ENCODE measurements at places on chromosomes 5 and 9. TPM values are rescaled to one million over a fixed set of nuclear protein-coding genes. Genes with fewer than 3 reads are reported as not detected.
A peak's percentile ranks its signal among the peaks of the same experiment; 100 is the strongest.

- no peak for DNase-seq
Observed at GRCh38 chr5:177547736-177548135, 6.6 kb downstream of the FAM193B start.

DNA sequence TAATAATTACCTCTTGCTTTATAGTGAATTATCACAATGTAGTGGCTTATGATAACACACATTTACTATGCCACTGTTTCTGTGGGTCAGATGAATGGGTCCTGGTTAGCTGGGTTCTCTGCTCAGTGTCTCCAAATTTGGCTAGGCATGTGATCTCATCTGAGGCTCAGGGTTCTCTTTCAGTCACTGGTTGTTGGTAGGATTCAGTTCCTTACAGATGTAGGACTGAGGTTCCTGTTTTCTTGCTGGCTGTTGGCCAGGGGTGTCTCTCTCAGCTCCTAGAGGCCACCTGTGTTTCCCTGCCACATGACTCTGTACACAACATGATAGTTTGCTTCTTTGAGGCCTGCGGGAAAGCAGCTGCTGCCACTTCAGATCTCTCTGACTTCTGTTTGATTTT lies 7.1 kb downstream of the NFX1 start:
- DNase-seq: peak; percentile 62

PCDHA9 gene
- total RNA-seq: 3.3 TPM

DNA sequence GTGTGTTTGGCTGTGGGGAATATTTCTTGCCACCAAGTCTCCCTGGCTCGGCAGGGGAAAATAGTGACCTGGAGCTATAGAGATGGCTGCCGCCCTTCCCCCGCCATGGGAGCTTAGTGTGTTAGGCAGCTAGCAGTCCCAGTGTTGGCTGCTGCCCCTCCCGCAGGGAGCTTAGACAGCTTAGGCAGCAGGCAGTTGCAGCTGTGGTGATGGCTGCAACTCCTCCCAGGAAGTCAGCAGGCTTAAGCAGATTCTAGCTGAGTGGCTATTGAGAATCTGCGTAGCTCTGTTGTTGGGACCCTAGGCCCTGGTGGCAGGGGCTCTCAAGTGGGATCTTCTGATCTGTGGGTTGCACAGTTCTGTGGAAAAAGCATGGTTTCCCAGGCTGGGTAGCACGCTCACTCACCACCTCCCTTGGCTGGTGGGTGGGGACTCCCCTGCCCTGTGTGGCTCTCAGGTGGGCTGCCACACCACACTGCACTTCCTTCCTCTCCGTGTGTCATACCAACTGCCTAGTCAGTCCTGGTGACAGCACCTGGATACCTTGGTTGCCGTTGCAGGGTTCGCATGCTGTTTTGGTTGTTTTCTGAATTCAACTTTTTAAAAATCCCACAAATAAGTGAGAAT lies 9.3 kb downstream of the OR1N2 start:
- peak; percentile 13 for DNase-seq

DNA sequence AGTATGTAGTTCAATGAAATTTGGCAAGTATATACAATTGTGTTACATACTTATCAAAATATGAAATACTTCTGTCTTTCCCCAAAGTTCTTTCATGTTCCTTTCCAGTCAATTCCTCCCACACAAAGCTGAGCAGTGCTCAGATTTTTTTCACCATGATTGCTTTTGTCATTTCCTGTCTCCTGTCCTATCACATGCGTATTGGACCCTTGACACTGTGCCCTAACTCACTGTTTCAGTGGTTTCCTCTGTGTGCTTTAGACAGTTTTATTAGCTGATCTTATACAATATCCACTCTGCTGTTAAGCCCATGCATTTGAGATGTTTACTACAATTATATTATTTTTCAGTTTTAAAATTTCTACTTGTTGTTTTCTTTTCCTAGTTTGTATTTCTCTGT lies 463.6 kb upstream of the MEF2C start:
- no peak for DNase-seq

GRCh38 chr5:126065061-126065460 lies 358.1 kb upstream of the GRAMD2B start:
- DNase-seq: no peak

TTC1 gene
- 50.0 TPM for total RNA-seq

PCDHGA1 gene
- total RNA-seq: not detected

SSBP2 gene
- total RNA-seq: 37.3 TPM

CDK5RAP2 gene
- total RNA-seq: 59.7 TPM

DNA sequence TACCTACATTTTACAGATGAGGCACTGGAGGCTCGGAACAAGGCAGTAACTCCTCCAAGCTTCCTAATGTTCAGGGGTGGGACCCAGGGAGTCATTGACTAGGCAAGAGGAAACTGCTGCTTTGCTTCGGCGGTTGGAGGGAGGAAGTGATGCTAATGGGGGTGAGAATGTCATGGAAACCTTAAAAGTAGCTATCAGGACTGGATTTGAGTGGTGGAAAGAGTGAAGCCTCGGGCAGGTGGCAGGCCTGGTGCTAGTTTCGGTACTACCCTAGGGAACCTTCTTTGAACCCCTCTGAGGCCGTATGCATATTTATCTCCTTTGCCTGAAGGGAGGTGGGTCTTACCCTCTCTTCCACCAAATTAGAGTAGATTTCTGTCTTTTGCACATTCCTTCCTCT lies 1.6 kb downstream of the BSPRY start:
- peak; percentile 48 for DNase-seq

- DNase-seq: peak; percentile 78
Observed at GRCh38 chr9:120477534-120478001, 102.4 kb downstream of the CDK5RAP2 start.

SLC25A2 gene
- not detected for total RNA-seq

DNA sequence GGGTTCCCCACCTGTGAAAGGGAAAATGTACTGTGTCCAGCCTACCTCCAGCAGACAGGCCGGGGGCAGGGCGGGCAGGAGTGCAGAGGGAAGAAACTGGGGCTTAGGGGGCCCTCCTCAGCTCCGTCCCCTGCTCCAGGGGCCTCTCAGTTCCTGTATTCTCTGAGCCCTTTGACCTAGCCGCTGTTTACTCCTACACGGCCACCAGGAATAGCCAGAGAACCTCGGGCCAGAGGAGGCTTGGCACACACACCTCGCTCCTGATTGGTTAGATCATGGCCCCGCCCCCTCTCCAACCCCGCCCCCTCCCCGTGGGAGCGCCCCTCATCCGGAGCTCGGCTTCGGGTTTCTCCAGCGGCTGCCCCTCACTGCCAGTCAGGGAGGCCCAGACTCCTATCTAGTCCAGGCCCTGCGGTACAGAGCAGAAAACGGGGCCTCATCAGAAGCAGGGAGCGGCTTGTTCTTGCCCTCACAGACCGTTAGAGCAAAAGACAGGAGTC lies 2.2 kb downstream of the ST6GALNAC6 start:
- peak; percentile 80 for DNase-seq

DNA sequence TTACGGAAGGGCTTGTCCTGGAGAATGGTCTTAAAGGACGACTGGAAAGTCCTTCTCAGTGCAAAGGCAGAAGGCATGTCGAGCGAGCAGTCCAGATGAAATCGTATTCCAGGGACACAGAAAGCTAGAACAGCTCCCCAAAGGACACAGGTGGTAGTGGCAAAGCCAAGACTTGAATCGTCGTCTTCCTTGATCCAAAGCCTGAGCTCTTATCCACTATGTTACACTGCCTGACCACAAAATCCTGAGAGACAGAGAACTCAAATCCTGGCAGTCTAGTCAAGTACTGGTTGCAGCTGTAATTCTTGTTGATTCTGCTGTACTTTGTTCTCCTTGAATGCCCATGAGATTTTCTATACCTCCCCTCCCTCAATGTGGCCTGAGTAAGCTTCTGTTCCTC lies 198.7 kb downstream of the TARS1 start:
- no peak for DNase-seq

EQTN gene
- 1.0 TPM for total RNA-seq

DNA sequence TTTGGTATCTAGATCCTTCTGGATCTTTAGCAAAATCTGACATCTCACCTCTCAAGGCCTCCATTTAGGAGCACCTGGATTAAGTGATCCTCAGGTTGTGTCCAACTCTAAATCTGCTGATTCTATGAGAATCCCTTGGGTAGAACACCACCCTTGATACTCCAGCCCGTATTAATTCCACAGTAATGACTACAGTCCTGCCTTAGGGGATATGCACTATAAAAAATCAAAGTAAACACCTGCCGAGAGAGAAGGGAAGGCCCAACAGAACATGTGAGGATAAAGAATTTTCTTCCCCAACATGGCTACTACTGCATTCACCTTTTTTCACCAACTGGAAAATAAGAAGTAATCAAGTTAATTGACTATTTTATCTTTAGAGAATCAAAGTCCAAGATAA lies 27.6 kb downstream of the DAP start:
- no peak for DNase-seq

PTPRD gene
- 53.1 TPM for total RNA-seq

- no peak for DNase-seq
Observed at GRCh38 chr9:36874921-36875320, 159.1 kb downstream of the PAX5 start.

GRCh38 chr9:136057236-136058081 lies 37.6 kb downstream of the NACC2 start:
- DNase-seq: no peak

MSH3 gene
- 13.4 TPM for total RNA-seq

DNA sequence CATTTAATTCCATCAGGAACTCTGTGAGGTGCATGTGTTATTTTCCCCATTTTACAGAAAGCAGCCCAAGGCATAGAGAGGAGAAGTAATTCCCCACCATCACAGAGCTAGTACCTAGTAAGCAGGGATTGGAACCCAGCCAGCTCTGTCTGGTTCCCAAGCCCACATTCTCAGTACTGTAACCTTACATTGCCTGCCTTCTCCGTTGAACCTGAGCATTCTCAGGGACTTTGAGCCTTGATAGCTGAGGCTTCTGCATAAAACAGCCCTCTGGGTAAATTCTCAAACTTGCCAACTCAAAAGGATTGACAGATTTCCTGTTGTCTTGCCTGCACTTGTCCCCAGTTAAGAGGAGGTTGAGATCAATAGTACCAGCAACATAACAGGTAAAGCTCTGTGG lies 9.2 kb upstream of the GLE1 start:
- DNase-seq: no peak

DNA sequence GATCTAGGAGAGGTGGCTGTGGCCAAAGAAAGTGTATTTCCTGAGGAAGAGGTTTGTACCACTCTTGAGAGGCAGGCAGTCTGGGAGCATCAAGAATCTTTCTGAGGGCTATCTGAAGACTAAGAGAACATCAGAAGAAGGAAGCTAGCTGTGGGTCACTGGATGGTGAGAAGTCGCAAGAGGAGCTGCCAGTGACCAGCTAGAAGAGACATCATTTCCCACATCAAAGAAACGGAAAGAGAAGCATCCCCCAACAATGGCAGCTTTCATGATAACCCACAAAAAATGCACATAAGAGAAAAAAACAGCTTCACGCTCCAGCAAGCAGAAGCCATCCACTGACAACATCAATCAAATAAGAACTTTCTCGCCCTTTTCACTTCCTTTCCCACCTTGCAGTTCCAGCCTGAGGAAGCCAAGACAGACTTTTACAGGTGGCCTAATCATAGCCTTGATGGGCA lies 25.0 kb upstream of the CEP78 start:
- DNase-seq: no peak
